ENCODE measurements at places on chromosomes 4 and X.

DNA sequence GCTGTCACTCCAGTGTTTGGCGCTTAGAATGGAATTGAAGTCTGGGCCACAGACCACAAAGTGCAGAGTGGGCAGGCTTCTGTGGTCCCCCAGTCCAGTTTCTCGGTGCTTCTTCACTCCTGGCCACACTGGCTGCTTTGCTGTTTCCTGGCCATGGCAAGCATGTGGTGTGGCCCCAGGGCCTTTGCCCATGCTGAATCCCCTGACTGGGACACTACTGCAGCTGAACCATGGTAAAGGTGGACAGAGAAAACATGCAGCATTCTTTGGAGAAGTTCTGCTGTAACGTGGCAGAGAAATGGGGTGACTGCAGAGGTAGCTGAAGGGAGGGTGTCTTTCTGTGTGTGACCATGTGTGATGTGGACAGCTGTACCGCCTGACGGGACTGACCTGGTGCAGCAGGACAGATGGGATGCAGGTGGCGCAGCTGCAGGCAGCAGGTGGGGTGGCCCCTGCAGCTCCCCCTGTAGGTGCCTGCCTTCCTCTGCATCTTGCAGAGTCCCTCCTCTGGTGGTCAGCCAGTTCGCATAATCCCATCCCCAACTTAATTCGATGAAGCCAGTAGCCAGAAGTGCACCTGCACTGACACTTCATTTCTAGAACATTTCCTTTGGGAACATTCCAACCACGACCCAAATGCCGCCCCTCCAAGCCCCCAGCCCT lies 13.2 kb upstream of the S100P start:
- DNase-seq = no peak

GRCh38 chr4:140138428-140138827 lies 15.6 kb downstream of the MAML3 start:
- no peak for DNase-seq

- no peak for DNase-seq
These were observed 8.6 kb downstream of the OPHN1 start for GRCh38 chrX:68424719-68425118.

DNA sequence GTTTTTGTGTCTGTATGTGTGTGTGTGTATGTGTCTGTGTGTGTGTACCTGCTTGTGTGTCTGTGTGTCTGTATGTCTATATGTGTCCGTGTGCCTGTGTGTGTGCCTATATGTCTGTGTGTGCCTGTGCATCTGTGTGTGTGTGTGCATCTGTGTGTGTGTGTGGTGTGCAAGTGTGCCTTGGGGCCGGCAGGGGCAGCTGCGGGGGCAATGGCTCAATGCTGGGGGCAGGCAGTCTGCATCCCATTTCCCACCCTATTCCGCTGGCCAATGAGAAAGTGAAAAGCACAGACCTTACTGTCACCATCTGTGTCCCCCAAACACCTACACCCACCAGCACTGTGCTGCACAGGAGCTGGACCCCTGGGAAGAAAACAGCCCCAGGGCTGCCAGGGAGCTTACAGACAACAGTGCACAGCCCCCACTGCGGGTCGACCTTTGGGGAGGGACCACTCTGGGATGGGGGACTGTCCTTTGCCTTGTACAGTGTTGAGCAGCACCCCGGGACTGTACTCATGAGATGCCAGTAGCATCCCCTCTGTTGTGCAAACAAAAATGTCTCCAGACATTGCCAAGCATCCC lies 246.0 kb downstream of the EVC2 start:
- no peak for DNase-seq

GRCh38 chr4:142236268-142236667 lies 599.9 kb downstream of the IL15 start:
- no peak for DNase-seq

DNA sequence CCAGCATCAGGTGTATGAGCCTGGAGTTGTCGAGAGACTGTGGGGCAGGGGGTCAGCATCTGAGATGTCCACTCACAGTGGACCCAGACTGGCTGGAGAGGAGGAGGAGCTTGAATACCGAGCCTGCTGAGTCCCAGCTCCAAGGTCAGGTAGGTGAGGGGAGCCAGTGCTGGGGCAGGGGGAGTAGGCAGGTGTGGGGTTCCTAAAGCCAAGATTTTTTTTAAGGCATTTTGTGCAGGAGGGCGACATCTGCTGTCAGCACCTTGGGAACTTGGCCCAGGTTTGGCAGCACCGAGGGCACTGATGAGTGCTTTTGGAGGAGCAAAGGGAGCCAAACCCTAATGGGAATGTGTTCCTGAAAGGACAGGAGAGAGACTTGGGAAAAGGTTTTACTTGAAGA lies 64.2 kb upstream of the MSANTD1 start:
- DNase-seq = no peak

DNA sequence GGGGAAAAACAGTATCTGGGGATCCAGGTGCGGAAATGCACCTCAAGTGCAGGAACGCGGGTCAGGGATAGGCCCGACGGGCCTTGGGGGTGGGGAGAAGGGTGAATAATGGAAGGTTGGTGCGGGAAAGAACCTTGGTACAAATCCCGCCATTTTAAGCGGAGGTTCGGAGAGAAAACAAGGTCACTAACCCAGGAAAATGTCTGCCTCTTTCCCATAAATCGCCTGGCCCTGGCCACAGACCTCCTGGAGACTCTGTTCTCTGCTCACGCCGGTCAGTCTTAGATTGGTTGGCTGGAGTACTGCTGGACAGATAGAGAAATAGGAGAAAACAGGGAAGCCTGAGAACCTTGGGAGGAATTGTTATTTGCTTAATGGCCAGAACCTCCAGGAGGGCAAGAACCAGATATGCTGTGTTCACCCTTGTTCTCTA lies 897 bp upstream of the FBXL5 start:
- no peak for DNase-seq

DNA sequence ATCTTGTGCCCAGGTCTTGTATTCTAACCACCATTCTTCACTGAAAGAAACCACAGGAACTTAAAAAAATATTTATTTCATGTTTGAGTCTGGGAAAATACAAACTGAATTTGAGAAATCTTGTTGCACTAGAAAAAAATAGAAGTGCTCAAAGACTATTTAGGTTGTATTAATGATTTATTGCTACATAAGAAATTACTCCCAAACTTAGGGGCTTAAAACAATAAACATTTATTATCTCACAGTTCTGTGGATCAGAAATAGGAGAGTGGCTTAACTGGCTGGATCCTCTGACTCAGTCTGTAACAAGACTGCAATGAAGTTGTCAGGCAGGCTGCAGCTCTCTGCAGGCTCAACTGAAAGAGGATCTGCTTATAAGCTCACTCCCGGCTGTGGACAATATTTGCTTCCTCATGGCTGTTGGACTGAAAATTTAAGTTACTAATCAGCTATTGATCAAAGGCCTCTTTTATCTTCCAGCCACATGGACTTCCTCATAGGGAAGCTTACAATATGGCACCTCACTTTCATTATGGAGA lies 295.4 kb upstream of the FAM241A start:
- DNase-seq = no peak

DNA sequence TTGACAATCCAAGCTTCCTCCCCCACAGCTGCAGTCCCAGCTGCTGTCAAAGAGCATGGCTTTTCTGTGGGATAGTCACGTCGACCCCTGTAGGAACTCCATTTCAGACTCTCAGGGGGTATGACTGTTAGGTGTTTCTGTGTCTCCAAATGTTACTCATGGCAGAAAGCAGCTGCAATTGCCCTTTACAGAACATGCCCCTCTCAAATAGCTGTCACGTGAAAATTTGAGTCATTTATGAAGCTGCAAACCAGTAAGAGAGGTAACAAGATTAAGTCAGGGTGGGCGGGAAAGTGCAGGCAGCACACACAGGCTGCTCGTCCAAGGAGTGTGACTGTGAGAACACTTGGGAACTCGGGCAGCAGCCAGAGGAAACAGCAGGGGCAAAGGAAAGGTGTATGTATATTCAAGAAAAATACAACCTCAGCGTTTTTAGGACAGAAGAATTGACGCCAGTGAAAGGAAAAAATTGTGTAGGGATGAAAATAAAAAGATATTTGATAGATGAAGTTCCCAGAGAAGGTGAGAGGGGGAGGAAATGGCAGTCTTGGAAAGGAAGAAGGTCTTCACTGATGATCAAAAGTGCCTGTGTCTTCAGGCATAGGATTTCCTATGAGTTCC lies 66.5 kb upstream of the TMEM184C start:
- peak; percentile 37 for DNase-seq

- no peak for DNase-seq
These were observed 33.9 kb downstream of the TMPRSS11A start for GRCh38 chr4:67929426-67929825.

DNA sequence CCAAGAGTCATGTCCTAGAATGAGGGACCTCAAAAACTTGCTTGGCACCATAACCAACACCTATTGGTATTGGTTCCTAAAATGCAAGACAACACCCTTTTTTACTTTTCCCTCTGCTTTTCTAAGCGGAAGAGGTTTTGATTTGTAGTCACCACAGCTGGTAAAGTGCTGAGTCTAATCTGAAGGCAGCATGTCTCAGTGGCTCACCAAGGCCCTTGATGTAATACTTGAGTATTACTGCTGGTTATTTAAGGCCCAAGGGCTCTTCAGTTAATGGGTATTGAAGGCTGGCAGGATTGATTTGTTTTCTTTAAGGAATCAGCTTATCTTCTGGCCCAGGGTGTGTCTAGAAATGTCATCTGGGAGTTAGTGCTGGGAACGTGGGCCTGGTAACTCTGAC lies 735.1 kb downstream of the GLUD2 start:
- DNase-seq = no peak

DNA sequence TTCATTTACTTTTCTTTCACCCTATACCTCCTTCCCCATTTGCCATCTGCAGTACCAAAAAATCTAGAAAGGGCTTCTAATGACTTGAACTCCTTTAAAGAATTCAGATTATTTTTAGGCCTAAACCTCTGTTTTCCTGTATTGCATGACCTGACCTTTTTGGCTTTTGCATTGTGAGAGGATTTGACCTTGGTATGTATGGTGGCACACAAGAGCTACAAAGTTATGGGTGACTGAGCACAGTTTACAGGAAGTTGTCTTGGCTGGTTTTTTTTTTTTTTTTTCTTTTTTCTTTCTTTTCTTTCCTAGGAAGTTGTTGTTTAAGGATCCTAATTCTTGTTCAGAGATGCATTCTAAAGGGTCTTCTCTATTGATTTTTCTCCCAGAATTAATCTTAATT lies 32.0 kb upstream of the MTMR8 start:
- DNase-seq = no peak

DNA sequence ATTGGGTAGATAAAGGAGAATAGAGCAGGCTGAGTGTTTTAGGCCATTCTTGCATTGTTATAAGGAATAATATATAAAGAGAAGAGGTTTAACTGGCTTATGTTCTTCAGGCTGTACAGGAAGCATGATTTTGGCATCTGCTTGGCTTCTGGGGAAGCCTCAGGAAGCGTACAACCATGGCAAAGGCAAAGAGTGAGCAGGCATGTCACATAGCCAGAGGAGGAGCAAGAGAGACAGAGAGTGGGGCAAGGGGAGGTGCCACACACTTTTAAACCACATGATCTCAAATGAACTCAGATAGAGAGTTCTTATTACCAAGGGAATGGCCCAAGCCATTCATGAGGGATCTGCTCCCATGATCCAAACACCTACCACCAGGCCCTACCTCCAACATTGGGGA lies 4.4 kb upstream of the METTL14 start:
- no peak for DNase-seq

DNA sequence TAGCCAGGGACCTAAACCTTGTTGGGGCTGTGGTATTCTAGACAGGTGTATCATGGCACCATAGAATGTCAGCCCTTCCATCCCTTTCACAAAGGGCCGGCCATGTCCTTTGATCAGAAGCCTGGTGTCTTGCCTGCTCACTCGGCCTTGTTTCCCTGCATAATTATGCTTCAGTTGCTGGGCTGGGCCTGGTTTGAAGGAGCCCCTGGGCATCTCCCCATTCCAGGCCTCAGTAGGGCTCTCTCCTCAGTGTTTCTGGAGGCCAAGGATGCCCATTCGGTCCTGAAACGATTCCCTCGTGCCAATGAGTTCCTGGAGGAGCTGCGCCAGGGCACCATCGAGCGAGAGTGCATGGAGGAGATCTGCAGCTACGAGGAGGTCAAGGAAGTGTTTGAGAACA lies 4.5 kb downstream of the PRRG3 start:
- DNase-seq = no peak

GRCh38 chr4:158161551-158162354 lies 11.1 kb downstream of the GASK1B start:
- DNase-seq = no peak

DNA sequence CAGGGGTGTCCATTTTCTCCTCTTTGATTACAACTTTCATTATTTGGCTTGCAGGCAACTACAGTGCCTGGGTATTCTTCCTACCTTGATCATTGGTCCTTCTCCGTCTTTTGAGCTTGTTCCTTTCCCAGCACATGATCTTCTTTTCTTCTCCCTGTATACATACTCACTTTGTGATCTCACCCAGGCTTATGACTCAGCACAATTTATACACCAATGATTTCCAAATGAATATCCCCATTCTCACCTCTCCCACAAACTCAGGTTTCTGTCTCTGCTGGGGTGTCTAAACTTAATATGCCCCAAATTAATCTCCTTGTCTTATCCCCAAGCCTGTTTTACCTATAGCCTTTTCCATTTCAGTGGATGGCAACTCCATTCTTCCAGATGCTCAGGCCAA lies 19.5 kb upstream of the C4orf54 start:
- DNase-seq = no peak

DNA sequence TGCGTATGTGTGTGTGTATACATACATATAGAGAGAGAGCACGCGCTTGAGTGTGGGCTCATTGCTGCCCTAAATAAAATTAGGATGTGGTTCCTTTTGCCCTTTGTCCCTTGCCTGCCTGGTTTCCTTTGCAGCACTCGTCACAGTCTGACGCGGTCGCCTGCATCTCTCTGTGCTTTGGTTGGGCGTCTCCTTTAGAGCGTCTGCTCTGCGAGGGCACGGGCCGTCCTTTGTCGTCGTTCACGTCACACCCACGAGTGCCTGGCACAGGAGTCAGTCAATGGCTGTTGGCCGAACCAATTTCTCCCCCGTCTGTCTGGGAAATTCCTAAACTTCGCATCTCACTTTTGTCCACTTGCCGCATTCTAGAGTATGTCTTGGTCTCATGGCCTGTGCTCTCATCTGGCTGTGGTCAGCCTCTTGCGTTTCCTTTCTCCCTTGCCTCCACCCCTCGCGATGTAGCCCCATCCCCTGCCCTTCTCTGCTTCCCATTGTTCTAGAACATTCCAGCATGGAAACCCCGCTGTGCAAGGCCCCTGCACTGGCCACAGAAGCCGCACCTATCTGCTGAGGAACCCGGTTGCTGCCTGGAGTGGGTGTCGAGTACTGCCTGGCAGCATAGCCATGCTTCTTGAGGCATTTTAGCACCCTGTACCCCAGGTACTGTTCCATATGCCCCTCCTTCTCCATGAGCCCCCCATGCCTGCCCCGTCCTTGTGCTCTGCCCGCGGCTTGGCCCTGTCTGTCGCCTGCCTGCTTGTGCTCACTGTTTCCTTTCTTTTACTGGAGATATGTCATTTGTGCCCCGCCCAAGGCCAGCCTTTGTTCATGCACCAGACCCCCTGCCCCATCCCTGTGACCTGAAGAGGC lies 8.0 kb downstream of the MAEA start:
- DNase-seq = no peak

DNA sequence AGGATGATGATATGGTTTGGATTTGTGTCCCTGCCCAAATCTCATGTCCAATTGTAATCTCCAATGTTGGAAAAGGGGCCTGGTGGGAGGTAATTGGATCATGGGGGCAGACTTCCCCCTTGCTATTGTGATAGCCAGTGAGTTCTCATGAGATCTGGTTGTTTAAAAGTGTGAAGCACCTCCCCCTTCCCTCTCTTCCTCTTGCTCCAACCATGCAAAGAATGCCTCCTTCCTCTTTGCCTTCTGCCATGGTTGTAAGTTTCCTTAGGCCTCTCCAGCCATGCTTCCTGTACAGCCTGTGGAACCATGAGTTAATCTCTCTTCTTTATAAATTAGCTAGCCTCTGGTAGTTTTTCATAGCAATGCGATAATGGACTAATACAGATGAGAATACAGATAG lies 19.7 kb upstream of the ALG13 start:
- no peak for DNase-seq
